T-helper 2 cell treated with Interferon-gamma antibody and Interleukin-4, amounts not matched to agents 100 ng/mL and 5 ng/mL, for 36 hours (primary cell): ENCODE measurements at places on chromosomes 3 and 15. TPM values are rescaled to one million over a fixed set of nuclear protein-coding genes. Genes with fewer than 3 reads are reported as not detected.

The GABRB3 gene
- total RNA-seq: not detected in 2 replicates

The RBPMS2 gene
- total RNA-seq: not detected in 2 replicates

The SLC26A6 gene
- total RNA-seq: 43.7 and 47.3 TPM in 2 replicates

The HCN4 gene
- not detected in 2 replicates for total RNA-seq

The HACD2 gene
- 24.2 and 24.9 TPM in 2 replicates for total RNA-seq

The PP2D1 gene
- total RNA-seq: not detected in 2 replicates

The ZNF660 gene
- 0.11 and 0.14 TPM in 2 replicates for total RNA-seq

The FRMD5 gene
- total RNA-seq: 0.25 TPM in 1 of 2 replicates, not detected in the other

The RAD51 gene
- 64.7 and 64.9 TPM in 2 replicates for total RNA-seq

The RBP2 gene
- not detected in 2 replicates for total RNA-seq

The SERPINI1 gene
- 1.4 and 2.1 TPM in 2 replicates for total RNA-seq

The LRRFIP2 gene
- 31.9 and 36.5 TPM in 2 replicates for total RNA-seq

The DPPA4 gene
- not detected in 2 replicates for total RNA-seq

The P2RY13 gene
- not detected in 2 replicates for total RNA-seq

The SYNM gene
- total RNA-seq: 0.68 and 0.80 TPM in 2 replicates

The CAMK1 gene
- total RNA-seq: 46.7 and 50.6 TPM in 2 replicates

The GOLGA8R gene
- total RNA-seq: 9.1 and 10.2 TPM in 2 replicates

The GOLGA8G gene
- 0.05 TPM in 1 of 2 replicates, not detected in the other for total RNA-seq

The IGSF10 gene
- not detected in 2 replicates for total RNA-seq

The ROBO2 gene
- total RNA-seq: not detected in 2 replicates

The ST8SIA2 gene
- not detected in 2 replicates for total RNA-seq

The PLSCR4 gene
- total RNA-seq: not detected in 2 replicates

The CMTM8 gene
- total RNA-seq: 5.4 and 5.6 TPM in 2 replicates

The FBXO40 gene
- not detected in 2 replicates for total RNA-seq

The ITIH1 gene
- not detected in 2 replicates for total RNA-seq

The CDCP1 gene
- total RNA-seq: 21.8 and 22.7 TPM in 2 replicates

The KIAA1143 gene
- 33.1 and 37.3 TPM in 2 replicates for total RNA-seq

The BDH1 gene
- 77.5 and 78.4 TPM in 2 replicates for total RNA-seq

The ZNF620 gene
- 6.5 and 6.9 TPM in 2 replicates for total RNA-seq

The NR1I2 gene
- 0.07 and 0.09 TPM in 2 replicates for total RNA-seq

The SLC33A1 gene
- 35.9 and 37.5 TPM in 2 replicates for total RNA-seq

The PRRT3 gene
- total RNA-seq: 6.2 TPM in 2 replicates

The LDHAL6B gene
- total RNA-seq: not detected in 2 replicates

The COL8A1 gene
- total RNA-seq: 0.07 TPM in 1 of 2 replicates, not detected in the other

The ECE2 gene
- total RNA-seq: not detected in 2 replicates

The TPM1 gene
- total RNA-seq: 7.1 and 9.6 TPM in 2 replicates

The ATOSA gene
- total RNA-seq: 23.5 and 26.8 TPM in 2 replicates

The DCLK3 gene
- total RNA-seq: not detected in 2 replicates

The CISH gene
- 385 and 386 TPM in 2 replicates for total RNA-seq

The KCNMB3 gene
- total RNA-seq: 1.6 and 1.7 TPM in 2 replicates

The STRIT1 gene
- total RNA-seq: not detected in 2 replicates

The CCR3 gene
- total RNA-seq: 0.16 and 0.27 TPM in 2 replicates

The CHRNA3 gene
- total RNA-seq: not detected in 2 replicates

The TLR9 gene
- total RNA-seq: 0.25 TPM in 1 of 2 replicates, not detected in the other

The SLC38A3 gene
- not detected in 2 replicates for total RNA-seq

The CELSR3 gene
- 11.1 and 11.2 TPM in 2 replicates for total RNA-seq

The ADAMTS9 gene
- total RNA-seq: not detected in 2 replicates

The MORC1 gene
- total RNA-seq: not detected in 2 replicates

The SLC12A1 gene
- total RNA-seq: not detected in 2 replicates

The GOLGA8N gene
- total RNA-seq: 23.0 and 26.7 TPM in 2 replicates

The XIRP1 gene
- total RNA-seq: 0.11 and 0.14 TPM in 2 replicates

The DGKG gene
- not detected in 2 replicates for total RNA-seq
